Renal cortical epithelial cell (primary cell): ENCODE measurements at places on chromosomes 7 and 10. TPM values are rescaled to one million over a fixed set of nuclear protein-coding genes. Genes with fewer than 3 reads are reported as not detected.

DNA sequence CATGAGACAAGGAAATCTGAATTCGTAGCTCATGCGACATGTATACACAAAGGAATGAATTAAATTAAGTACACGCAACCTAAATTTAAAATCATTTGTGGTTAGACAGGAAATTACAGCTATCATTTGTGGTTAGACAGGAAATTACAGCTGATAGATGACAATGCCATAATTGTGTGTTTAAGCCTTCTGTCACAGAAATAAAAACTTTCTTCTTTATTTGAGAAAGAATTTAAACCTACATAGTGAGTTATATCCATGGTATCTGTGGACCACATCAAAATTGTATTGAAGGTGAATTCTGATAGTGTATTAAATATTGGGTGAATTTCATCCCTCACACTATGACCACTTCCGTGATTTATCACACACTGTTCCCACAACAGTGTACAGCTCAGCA, 362.9 kb downstream of the MAGI2 start:
- no peak for DNase-seq

GRCh38 chr10:44984671-44985101, 6.1 kb upstream of the DEPP1 start:
- DNase-seq, result no peak

DNA sequence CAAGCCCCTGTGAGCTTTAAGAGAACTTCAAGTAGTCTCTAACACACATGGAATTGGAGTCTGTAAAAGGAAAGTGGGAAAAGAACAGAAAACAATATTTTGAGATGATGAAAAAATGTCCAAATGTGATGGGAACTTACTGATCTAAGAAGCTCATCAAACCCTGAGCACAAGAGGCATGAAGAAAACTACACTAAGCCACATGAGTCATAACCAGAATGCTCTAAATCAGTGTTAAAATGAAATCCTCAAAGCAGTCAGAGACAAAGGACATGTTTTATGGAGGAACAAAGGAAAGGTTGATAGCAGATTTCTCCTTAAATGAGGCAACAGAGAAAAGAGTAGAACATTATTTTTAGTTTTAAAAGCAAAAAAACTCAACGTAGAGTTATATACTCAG, 37.2 kb downstream of the ZNF33A start:
- DNase-seq, result no peak

GRCh38 chr7:69780379-69780778, 182.1 kb downstream of the AUTS2 start:
- DNase-seq, result peak; percentile 44

- no peak for DNase-seq
These were observed 9.5 kb downstream of the ZFAND2A start for GRCh38 chr7:1150400-1151002.

GRCh38 chr10:21032587-21033319, 135.6 kb upstream of the NEBL start:
- DNase-seq, result no peak

- DNase-seq, result no peak
These were observed 796 bp downstream of the CDK14 start for GRCh38 chr7:90596671-90597562.

- DNase-seq, result no peak
These were observed 156.2 kb upstream of the FRMD4A start for GRCh38 chr10:14486777-14487487.

- no peak for DNase-seq
These were observed 164.2 kb downstream of the ACTR3B start for GRCh38 chr7:152923711-152924110.

CCZ1B gene
- 16.3 and 23.1 TPM in 2 replicates for total RNA-seq

BICC1 gene
- total RNA-seq, result 248 and 609 TPM in 2 replicates

CACNA2D1 gene
- total RNA-seq, result 14.2 and 15.0 TPM in 2 replicates

CAMK2B gene
- total RNA-seq, result 0.20 and 1.6 TPM in 2 replicates

FAM241B gene
- 2.3 and 2.9 TPM in 2 replicates for total RNA-seq

OR2A5 gene
- total RNA-seq, result not detected in 2 replicates

ARHGAP21 gene
- total RNA-seq, result 72.2 and 77.6 TPM in 2 replicates

PANK1 gene
- 14.6 and 25.3 TPM in 2 replicates for total RNA-seq

CHCHD2 gene
- 215 and 649 TPM in 2 replicates for total RNA-seq

RBM20 gene
- total RNA-seq, result 0.10 TPM in 1 of 2 replicates, not detected in the other
